ENCODE measurements at places on chromosomes 1 and 21.

DNA sequence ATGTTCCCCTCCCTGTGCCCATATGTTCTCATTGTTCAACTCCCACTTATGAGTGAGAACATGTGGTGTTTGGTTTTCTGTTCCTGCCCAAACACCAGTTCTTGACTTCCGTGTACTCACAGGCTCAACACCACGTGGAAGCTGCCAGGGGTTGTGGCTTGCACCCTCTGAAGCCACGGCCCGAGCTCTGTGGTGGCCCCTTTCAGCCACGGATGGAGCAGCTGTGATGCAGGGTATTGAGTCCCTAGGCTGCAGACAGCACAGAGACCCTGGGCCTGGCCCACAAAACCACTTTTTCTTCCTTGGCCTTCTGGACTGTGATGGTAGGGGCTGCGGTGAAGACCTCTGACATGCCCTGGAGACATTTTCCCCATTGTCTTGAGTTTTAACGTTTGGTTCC is 111.6 kb downstream of the SYT14 start:
- H3K4me3 ChIP-seq = no peak overlapping the region
- no peak overlapping the region for H3K27ac ChIP-seq
- no peaks in the 10 kb centered on the region for H3K36me3 ChIP-seq
- H3K27me3 ChIP-seq = no peaks in the 10 kb centered on the region

DNA sequence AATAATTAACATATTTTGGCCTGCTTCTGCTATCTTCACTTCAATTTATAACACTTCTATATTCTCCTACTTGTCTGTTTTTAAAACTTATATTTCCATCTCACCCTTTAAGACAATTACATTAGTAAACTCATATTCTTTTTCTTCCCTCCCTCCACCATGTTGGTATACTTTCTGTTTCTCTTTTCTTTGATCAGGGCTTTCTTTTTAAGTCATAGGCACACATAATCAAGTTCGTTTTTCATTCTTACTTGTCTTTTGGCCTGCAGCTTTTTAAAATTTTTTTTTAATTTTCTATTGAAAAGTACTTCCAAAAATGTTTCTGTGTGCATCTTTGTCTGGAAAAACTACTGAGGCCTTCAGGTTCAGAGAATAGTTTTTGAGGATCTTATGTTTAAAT is 2.3 kb downstream of the PYHIN1 start:
- H3K4me1 ChIP-seq = peaks cover 60% of the 10 kb centered on the region
- peak overlapping the region; percentile 44 for H3K27ac ChIP-seq
- H3K27me3 ChIP-seq = no peaks in the 10 kb centered on the region

GRCh38 chr1:7987528-7987927 is 26.0 kb downstream of the PARK7 start:
- no peak overlapping the region for H3K27ac ChIP-seq
- H3K4me3 ChIP-seq = no peak overlapping the region
- no peak for DNase-seq
- H3K36me3 ChIP-seq = peaks cover 50% of the 10 kb centered on the region
- H3K27me3 ChIP-seq = no peaks in the 10 kb centered on the region
- H3K4me1 ChIP-seq = peaks cover 7% of the 10 kb centered on the region

DNA sequence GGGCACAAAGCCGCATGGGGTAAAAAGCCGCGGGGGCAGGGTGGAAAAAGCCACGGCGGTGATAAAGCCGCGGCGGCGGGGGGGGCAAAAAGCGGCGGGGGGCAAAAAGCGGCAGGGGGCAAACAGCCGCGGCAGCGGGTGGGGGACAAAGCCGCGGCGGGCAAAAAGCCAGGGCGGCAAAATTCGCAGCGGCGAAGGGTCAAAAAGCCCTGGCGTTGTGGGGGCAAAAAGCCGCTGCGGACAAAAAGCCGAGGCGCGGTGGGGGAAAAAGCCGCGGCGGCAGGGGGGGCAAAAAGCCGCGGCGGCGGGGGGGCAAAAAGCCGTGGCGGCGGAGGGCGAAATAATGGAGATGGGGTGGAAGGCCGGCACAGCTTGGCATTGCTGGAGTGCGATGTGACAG is 3902.9 kb downstream of the SRGAP2C start:
- H3K27me3 ChIP-seq = no peaks in the 10 kb centered on the region
- H3K4me1 ChIP-seq = no peaks in the 10 kb centered on the region
- no peak overlapping the region for H3K4me3 ChIP-seq
- no peaks in the 10 kb centered on the region for H3K36me3 ChIP-seq
- DNase-seq = no peak

DNA sequence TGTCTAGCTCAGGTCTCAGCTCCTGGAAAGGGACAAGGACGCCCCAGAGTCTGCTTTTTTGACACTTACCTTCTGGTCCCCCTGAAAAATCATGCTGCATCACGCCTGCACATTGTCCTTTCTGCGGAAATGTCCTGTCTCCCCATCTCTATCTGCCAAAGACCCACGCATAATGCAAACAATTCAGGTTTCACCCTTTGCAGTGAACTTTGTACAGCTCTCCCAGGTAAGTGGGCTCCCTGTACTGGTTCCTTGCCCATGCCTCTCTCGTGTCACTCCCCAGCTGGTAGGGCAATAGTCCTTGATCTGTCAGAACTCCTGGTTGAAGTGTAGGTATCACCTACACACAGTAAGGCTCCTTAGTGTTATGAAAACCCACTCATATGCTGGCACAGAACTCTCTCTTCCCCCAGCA is 102.9 kb upstream of the IRF2BP2 start:
- no peak for DNase-seq
- no peak overlapping the region for H3K4me3 ChIP-seq
- no peak overlapping the region for H3K27ac ChIP-seq
- peaks cover 10% of the 10 kb centered on the region for H3K4me1 ChIP-seq

- peaks cover 76% of the 10 kb centered on the region for H3K27me3 ChIP-seq
- H3K4me1 ChIP-seq = peaks cover 5% of the 10 kb centered on the region
- peak overlapping the region; percentile 19 for H3K27ac ChIP-seq
- no peak for DNase-seq
These were observed 664 bp downstream of the BACE2 start for GRCh38 chr21:41168391-41169257.

DNA sequence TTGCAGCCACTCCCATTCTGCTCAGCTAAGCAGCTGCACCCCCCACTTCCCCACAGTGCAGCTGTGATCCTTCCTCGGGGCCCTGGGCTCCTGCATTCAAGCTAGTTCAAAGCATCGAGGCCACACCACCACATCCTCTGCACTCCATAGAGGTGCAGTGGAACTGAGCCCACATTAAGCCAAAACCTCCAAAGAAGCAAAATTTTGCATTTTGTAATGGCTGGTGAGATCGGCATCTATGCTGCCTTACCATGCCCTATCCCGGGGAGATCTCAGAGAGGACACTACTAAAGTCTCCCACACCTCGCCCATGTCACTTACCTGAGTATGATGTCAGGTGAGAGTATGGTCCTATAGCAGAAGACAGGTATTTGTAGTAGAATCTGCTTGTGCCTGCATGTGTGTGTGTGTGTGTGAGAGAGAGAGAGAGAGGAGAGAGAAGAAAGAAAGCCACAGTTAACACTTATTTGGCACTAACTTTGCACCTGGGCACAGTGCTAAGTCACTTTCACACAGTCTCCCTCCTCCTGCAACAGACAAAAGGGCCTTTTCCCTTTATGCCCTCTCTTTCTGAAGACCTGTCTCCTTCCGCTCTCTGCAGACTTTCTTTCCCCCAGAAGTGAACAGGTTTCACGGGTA is 89.8 kb downstream of the KIF14 start:
- peak overlapping the region; percentile 45 for H3K4me3 ChIP-seq
- H3K27ac ChIP-seq = peak overlapping the region; percentile 89
- H3K36me3 ChIP-seq = peaks cover 6% of the 10 kb centered on the region
- no peaks in the 10 kb centered on the region for H3K27me3 ChIP-seq
- peaks cover 12% of the 10 kb centered on the region for H3K4me1 ChIP-seq

DNA sequence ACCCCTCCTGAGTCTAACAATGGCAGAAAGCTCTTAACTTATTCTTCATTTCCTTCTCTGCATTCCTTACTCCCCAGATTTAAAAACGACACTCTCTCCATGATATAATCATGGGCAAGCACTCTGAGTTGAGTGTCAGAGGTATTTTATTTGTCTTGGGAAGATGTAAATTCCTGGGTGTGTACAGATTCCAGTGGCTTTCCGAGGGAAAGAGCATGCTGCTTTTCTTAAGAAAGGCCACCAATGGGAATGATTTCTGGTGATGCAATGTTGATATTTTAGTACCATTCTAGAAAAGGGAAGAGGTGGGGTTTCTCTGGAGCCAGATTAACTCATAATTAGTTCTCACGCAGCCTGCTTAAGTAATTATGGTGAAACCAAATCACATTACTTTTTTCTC is 47.8 kb upstream of the BTG3 start:
- no peaks in the 10 kb centered on the region for H3K4me1 ChIP-seq
- DNase-seq = no peak
- H3K27ac ChIP-seq = no peak overlapping the region
- peaks cover 43% of the 10 kb centered on the region for H3K27me3 ChIP-seq
- no peaks in the 10 kb centered on the region for H3K36me3 ChIP-seq

Data from effector memory CD8-positive, alpha-beta T cell (primary cell).